ENCODE measurements at places on chromosomes 4 and X. TPM values are rescaled to one million over a fixed set of nuclear protein-coding genes. Genes with fewer than 3 reads are reported as not detected.

SCRG1 gene
- not detected for total RNA-seq

SLC2A9 gene
- total RNA-seq = 23.8 TPM

GAB3 gene
- total RNA-seq = 5.4 TPM

DNA sequence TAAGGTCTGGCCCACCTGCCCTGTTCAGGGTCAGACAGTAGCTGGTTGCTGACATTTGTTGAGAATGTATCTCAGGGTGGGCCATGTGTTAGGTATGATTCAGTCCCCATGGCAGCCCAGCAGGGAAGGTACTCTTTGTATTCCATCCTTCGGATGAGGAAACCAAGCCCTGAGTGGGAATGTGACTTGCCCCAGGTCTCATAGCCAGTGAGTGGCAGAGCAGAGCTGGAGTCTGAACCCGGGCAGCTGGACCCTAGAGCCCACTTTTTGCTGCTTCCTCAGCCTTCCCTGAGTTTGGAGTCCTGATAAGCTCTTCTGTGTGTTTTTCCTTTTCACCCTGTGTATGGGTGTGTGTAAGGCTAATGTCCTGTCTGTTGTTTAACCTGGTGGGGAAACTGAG lies 21.6 kb upstream of the UBA1 start:
- DNase-seq = no peak

IL3RA gene
- total RNA-seq = 2.4 TPM

AFM gene
- total RNA-seq = not detected

GRCh38 chr4:94676970-94677369 lies 80.8 kb upstream of the BMPR1B start:
- DNase-seq = no peak

DNA sequence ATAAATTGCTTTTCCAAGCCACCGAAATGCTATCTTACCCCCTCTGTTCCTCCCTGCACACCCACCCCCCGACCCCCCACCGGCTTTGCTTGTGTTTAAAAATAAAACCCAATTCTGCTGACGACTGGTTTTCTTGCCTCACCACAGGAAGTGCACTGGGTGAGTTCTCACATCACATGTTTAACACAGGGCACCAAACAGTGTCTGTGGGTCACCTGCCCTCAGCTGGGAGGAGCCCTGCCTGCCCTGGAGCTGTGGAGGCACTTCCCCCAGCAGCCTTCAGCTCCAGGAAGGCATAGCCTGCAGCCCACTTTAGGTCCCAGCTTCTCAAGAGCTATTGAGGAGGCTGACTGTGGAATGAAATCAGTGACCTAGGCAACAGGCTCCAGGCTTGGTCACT lies 8.8 kb downstream of the TMEM255A start:
- peak; percentile 68 for DNase-seq

GRCh38 chr4:125084608-125085007 lies 230.1 kb upstream of the FAT4 start:
- DNase-seq = no peak

DNA sequence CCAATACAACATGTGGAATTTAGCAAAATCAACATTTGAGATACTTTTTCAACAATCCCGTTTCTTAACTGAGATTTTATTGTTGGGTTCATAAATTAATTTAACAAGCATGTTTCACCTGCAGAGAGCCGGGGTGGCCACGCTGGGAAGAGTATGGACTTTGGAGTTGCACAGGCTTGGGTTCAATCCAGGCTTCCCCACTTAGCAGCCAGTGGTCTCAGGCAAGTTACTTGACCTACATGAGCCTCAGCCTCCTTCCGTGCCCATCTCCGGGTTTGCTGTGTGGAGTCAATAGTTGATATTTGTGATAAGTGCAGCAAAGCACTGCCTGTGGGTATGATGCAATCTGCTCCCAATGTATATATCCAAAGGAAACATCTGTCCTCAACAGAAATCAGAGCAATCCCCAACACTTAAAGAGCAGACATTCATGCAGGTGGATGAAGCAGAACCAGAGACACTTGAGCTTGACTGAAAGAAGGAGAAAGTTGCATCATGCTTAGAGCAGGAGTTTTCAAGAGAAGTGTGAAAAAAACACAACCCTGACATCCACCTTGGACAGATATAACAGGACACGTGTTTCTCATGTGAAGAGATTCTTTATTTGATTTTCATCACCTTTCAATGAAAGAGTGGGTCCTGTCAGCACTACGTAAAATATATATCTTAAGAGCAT lies 5.1 kb downstream of the CYTL1 start:
- no peak for DNase-seq

DNA sequence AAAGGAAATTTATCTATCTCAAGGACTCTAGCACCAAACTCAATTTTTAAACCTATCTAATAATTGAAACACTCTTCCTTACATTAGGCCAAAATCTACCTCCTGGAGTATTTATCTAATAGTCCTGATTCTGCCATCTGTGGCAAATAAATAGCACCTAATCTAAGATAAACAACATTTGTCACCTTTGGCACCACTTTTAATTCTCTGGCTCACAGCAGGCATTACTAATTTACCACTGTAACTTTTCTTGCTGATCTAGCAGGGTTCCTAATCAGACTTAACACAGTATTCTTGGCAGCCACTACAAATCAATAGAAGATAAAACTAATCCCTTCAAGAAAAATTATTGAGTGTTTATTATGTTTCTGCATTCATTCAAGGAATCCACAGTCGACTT lies 161.1 kb downstream of the KCTD8 start:
- DNase-seq = no peak

- no peak for DNase-seq
Measured at GRCh38 chrX:129797251-129797906, 17.6 kb downstream of the SASH3 start.

DNA sequence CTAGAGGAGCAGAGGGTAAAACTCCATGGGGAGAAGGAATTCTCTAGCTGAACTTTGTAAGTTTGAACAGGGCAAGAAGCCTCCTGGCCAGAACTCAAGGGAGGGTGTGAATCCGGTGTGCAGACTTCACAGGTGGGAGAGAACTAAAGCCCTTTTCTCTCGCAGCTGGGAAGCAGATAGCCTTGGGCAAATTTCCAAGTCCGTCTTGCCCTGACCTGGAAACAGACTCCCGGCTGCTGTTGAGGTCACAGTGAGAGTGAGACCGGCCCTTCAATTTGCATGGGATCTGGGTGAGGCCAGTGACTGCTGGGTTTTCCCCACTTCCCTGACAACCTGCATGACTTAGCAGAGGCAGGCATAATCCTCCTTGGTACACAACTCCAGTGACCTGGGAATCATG lies 94.5 kb upstream of the ZNF827 start:
- peak; percentile 72 for DNase-seq

DNA sequence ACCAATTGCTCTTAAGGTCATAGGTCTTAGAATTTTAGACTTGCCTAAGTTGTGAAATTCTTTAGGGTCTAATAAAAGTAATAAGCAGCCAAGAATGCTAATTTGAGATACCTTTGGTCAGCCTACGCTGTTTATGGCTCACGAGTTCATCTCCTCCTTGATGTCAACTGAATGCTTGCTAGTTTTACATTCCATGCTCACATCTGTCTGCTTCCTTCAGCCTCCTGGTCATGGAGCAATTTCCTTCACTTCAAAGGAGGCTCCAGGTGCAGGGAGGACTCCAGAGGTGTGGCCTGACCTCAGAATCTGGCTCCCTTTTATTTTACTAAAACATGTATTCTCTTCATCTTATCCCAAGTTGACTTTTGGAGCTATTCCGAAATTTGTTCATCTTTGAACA lies 23.3 kb upstream of the LNX1 start:
- no peak for DNase-seq

HSFX2 gene
- not detected for total RNA-seq

- DNase-seq = no peak
Measured at GRCh38 chrX:10794203-10794630, 173.8 kb upstream of the MID1 start.

DNA sequence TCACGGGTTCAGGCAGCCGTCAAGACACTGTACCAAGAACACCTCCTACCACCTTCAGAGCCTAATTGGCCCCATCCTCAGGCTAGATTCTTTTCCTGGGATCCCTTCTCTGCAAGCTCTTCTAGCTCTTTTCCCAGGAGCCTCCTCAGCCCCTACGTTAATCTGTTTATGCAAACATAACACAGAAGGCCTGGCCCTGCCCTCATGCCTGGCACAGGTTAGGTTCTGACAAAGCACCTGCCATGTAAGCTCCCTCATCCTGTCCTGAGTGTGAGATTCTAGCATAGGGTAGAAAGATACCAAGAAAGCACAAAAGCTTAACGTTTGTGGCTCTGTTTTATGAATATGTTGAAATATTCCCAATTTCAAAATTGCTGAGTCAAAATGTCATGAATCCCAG lies 93.6 kb downstream of the IRF2 start:
- no peak for DNase-seq

DNA sequence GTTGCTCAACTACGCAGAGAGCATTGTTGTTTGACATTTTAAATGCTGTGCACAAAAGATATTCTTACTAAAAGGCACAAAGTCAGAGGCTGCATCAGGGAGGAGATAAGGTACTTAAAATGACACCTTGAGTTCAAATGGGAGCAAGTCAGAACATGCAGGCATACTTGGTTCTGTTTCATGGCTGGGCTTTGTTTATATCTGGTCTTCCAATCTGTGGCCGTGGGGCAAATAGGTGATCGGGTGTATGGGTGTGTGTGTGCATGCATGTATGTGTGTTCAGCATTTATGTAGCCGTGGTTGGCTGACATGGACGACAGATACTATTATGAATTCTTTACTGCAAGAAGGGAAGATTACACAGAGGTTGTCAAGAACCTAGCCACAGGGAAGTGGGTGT lies 106.1 kb downstream of the RASL11B start:
- no peak for DNase-seq

ATOH1 gene
- total RNA-seq = 40.3 TPM

- DNase-seq = no peak
Measured at GRCh38 chr4:174262624-174263444, 20.6 kb downstream of the FBXO8 start.

VEGFC gene
- 2.6 TPM for total RNA-seq

GRCh38 chrX:275476-275966 lies 5.7 kb upstream of the PLCXD1 start:
- peak; percentile 53 for DNase-seq

GRCh38 chr4:159735281-159736207 lies 632.7 kb downstream of the RAPGEF2 start:
- DNase-seq = no peak

- DNase-seq = no peak
Measured at GRCh38 chr4:176919631-176920030, 126.9 kb upstream of the VEGFC start.

DNA sequence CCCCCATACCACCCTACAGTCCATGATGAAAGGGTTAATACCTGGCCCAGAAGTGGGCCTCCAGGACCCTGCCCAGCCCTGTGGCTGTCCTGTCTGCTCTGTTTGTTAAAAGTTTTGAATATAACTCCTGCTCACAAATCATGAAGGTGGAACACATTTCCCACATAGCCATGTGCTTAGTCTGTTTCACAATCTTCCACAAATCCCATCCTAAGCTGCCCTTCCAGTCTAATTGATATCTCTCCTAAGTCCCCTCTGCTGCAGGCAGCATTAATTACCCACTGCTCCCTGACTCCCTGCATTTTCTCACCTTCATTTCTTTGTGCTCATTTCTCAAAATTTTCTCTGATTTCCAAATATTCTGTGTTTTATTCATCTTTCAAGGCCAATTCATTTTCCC lies 142.6 kb downstream of the AASDH start:
- DNase-seq = no peak

LRAT gene
- total RNA-seq = 2.8 TPM

GRCh38 chrX:155115174-155115819 lies 44.0 kb downstream of the BRCC3 start:
- no peak for DNase-seq

DNA sequence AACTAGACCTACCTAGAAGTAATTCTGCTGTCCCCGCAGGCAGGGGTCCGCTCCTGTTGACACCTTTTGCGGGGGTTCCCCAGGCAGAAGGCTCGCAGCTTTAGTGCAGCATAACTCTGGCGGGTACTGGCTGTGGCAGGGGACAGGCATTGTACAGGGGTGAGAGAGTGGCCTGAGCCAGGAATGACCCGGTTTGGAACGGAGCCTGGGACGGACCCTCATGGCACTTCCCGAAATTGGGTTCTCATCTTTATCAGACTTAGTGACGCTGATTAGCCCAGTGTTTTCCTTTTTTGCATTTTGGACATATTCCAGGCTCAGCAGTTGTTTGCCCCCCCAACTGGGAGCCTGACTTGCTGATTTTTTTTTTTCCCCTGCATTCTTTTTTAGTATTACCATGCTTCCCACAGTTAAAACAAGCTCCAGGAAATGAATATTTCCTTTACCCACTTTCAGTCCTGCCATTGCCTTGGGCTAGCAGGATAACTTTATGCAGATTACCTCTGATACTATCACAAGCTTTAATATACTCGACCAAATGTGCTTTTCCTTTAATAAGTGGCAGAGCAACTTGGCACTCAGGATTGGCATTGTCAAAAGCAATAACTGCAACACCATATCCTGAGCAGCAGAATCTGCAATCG lies 55.8 kb upstream of the WDR1 start:
- no peak for DNase-seq

DNA sequence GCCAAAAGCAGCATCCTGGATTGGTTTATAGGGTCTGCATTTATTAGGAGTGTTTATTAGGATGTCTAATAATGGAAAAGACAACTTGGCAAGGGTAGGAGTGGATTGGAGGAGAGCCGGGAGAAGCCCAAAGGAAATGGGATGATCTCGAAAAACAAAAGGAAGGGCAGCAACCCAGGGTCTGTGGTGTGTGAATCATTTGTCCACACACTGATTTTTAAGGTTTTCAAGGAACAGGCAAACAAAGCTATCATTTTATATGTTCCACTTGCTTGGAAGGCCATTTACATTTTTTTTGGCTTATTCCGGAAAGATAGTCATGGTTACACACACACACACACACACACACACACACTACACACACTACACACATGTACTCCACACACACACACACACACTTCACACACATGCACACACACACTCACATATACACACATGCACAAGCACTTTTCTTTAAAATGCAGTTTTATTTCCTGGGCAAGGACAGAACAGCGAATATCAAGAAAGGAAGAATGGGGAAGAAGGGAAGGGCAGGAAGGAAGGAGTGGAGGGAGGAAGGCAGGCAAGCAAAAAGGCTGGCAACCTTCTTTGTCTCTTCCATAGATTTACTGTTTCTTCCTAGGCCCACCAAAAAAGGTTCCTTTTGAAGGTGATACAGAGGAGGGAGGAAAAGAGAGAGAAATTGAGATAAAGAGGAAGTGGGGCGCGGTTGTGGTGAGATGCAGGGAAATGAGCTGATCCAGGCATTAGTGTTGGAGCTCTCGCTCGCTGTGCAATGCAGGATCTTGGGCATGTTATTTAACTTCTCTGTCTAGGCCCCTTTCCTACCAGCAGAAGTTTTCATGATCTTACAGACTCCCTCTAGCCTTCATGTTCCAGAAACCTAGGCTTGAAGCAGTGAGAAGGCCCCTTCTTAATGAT lies 88.6 kb upstream of the MAML3 start:
- DNase-seq = no peak

MUC7 gene
- not detected for total RNA-seq

GRCh38 chr4:113739197-113739596 lies 22.3 kb downstream of the CAMK2D start:
- no peak for DNase-seq

ADGRG4 gene
- total RNA-seq = 6.1 TPM

DNA sequence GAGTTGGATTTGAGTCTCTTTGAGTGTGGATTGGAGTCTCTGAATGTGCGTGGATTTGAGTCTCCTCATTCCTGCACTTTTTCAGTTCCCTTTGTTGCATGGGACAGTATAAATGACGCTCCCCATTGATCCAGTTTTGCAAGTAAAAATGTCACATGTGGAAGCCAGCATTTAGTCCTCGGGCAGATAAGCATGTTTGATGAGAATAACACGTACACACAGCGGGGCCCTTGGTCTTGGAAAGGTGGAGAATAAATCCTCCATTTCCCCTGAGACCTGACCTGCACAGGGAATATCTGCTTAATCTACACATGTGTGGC lies 8.1 kb downstream of the P2RY8 start:
- no peak for DNase-seq
